Fibroblast of mammary gland (primary cell): ENCODE measurements at places on chromosomes 2 and 18.

DNA sequence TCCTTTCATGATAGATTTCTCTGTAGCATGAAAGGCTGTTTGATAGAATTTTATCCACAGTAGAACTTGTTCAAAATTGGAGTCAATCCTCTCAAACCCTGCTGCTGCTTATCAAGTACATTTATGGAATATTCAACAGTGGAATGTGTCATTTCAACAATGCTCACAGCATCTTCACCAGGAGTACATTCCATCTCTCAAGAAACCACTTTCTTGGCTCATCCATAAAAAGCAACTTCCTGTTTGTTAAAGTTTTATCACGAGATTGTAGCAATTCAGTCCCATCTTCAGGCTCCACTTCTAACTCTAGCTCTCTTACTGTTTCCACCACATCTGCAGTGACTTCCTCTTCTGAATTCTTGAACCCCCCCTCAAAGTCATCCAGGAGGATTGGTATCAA lies 29.4 kb downstream of the PDCL3 start:
- DNase-seq = peak; percentile 5

- no peak for DNase-seq
Observed at GRCh38 chr2:120456867-120457266, 110.9 kb downstream of the INHBB start.

DNA sequence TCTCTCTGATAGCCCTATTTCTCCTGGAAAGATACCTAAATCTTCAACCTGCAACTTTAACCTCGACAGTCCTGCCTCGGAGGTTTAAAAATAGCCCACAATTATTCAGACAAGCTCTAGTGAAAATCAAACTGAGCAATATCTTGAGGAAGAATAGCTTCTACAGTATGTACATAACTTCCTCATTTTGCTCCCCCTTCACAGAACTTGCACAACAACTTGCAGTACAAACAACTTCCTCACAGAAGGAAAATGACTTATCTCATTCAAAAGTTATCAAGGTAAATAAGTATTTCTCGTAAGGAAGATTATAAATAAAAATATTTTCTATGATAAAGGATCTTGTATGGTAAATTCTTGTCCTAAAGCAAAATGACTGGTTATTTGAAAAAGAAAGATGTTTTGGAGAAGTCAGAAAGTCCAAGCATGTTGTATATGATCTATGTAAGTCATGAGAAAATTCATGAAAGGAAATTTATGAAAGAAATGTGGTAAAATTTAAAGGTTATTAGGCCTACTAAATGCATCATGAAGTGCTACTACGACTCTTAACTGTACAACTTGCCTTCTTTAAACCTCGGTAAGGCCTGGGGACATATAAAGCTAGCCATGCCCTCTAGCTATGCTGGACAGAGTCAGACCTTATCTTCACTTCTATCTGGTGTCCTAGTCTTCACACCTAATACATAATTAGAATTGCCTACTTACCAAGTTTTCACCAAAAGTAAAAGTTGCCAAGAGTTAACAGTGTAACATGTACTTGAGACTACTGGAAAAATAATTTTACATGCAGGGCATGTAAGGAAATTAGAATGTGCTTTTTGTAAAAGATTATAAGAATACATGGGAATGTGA lies 394.5 kb downstream of the DLGAP1 start:
- DNase-seq = peak; percentile 1

DNA sequence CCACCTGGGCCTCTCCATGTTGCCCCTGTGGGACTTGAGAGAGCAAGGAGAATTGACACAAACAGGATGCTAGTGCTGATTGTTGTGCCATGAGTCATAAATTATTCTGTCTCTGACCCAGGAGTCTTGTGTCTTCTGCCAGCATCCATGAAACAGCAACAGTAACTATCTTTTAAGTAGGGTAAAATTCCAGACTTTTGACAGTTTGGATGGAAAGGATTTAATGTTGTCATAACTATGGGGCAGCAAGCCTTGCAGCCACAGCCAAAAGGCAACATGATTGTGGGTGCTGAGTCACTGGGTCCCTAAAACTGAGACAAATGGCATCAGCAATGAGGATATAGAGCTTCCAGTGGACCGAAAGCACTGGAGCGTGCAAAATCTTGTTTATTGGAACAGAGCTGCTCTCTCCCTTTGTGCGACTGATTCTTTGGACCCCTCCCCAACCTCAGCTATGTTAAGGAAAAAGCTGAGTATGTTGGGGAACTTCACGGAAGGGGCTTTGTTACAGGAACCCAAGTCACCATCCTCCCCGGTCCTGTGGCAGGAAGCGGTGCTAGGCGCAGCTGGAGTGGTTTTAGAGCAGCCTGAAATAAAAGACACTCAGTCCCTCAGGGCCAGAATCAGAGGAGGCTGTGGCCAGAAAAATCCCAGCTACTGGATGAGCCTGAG lies 9.6 kb upstream of the ITPRIPL1 start:
- DNase-seq = peak; percentile 76

DNA sequence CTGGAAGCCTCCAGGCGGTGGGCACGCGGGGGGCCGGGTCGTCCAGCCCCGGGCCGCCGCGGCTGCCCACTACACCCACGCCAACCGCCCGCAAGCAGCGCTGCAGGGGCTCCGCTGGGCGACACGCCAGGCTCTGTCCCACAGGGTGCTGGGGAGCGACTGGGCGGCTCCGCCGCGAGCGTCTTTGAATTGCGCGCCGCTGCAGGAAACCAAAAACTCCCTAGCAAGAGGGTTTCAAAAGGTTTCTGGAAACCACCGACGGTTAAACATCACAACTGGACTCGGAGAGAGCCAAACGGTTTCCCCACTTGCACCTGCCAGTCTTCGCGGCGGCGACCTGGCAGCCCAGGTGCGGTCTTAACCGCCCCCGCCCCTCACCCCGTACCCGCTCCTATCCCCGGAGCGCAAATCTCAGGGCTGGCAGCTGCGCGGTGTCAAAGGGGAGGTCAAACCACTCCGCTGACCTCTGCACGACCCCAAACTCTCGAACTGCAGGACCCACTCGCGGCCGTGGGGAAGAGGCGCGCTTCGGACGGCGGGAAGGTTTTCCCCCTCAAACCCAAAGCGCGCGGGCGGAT lies 1.0 kb downstream of the CXCR4 start:
- no peak for DNase-seq

DNA sequence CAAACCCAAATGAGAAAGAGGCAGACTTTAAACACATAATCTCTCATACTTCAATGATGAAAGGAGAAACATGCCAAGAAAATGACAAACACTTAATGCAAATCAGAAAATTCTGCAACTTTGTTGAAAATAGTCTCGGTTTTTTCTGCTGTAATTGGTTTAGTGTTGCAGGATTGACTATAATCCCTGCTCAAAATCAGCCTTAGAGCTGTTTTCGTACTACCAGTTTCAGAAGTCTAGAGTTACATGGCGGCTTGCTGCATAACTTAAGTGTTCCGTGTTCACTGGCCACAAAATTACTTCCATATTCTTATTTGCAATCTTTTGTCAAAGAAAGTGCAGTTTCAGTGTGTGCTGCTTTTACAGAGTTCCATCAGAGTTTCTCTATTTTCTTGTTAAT lies 48.9 kb upstream of the ITGAV start:
- peak; percentile 61 for DNase-seq

GRCh38 chr2:151782378-151783132 lies 45.7 kb downstream of the ARL5A start:
- no peak for DNase-seq

DNA sequence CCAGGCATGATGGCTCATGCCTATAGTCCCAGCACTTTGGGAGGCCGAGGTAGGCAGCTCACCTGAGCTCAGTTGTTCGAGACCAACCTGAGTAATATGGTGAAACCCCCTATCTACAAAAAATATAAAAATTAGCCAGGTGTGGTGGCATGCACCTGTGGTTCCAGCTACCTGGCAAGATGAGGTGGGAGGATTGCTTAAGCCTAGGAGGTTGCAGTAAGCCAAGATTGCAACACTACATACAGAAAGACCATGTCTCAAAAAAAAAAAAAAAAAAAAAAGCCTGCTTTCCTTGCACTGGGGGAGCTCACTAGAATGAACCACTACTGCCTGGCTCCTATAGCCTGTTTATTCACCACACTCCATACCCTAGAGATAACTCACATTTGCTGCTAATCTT lies 7.4 kb upstream of the MAT2A start:
- no peak for DNase-seq

GRCh38 chr2:106059416-106060065 lies 134.6 kb downstream of the UXS1 start:
- no peak for DNase-seq

DNA sequence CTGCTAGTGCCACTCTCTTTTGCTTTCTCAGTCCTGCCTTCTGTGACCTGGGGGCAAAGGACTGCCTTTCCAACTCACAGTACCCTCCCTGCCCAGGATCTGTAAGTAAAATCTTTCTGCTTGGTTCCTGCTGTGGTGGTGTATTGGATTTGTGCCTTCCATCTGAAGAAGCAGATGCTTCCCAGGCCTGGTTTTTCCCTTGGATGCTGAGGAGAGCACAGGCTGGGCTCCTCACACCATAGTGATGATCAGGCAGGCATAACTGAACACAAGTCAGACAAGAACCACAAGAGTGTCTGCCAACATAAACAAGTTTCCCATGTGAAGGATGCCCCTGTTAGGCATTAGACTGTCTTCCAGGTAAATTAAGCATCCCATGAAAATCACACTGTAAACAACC lies 121.3 kb upstream of the NRXN1 start:
- DNase-seq = no peak

DNA sequence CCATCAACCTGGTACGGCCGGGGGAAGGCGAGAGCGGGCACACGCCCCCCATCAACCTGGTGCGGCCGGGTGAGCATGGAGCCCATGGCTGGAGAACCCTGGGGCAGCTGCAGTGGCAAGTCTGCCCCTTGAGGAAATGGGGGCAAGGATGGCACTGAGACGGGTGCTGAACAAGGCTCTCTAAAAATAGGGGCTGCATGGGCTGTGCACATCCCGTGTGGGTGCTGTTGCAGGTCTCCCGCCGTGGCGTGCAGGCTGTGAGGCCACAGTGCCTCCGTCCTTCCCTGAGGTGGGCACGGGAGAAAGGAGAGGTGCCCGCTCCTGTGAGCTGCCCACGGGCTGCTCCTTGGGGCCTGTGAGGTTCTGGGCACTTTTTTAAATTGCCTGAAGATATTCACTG lies 99.2 kb downstream of the NFATC1 start:
- DNase-seq = no peak
